ENCODE measurements at places on chromosomes 2 and 18.

DNA sequence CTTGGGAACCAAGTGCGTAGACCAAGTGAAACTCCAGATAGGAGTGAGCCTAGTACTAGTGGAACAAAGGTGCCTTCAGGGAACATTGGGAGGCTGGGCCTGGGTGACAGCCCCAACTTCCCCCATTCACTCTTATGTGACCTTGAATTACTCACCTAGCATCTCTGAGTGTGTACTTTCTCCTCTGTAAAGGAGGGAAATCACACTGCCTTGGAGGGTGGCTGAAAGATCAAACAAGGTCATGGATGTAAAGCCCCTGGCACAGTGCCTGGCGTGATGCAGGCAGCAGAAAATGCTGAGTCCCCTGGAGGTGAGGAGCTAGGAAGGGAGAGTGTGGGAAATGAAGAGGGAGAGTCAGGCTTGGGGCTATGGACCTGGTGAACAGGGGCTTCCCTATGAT, 45.9 kb downstream of the MARCO start:
- no peak overlapping the region for H3K27ac ChIP-seq
- DNase-seq: no peak
- H3K4me1 ChIP-seq: no peaks in the 10 kb centered on the region
- H3K4me3 ChIP-seq: no peak overlapping the region

DNA sequence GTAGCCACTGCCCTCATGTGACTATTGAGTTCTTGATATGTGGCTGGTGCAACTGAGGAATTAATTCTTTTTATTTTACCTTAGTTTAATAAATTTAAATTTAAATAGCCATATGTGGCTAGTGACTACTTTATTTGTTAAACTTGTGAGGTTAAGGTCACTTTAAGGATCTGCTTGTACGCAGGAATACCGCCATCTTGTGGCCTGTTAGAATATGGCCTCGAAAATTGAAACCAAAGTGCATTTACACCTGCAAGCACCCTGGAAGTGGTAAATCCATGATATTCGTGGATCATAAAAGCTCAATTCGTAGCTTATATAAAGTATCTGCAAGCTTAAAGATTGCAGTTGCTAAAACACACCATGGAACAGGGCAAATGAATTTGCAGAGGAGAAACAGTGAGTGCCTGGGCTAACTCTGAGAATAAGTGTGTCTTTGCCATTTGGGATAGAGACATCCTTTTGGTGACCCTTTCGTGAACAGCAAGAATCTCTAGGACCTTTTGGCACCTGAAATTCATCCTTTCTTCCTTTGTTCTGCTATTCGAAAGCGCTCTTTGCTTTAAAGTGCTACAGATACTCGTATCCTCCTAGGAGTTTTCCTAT, 59.9 kb upstream of the REG3A start:
- no peak overlapping the region for H3K27ac ChIP-seq
- H3K36me3 ChIP-seq: no peaks in the 10 kb centered on the region
- peak; percentile 46 for DNase-seq
- no peak overlapping the region for H3K4me3 ChIP-seq
- H3K27me3 ChIP-seq: no peaks in the 10 kb centered on the region

GRCh38 chr2:142767847-142768246, 109.6 kb upstream of the KYNU start:
- no peak overlapping the region for H3K4me3 ChIP-seq
- H3K36me3 ChIP-seq: no peaks in the 10 kb centered on the region
- DNase-seq: no peak
- no peaks in the 10 kb centered on the region for H3K4me1 ChIP-seq
- H3K27ac ChIP-seq: no peak overlapping the region

- H3K4me1 ChIP-seq: no peaks in the 10 kb centered on the region
- no peak for DNase-seq
- H3K36me3 ChIP-seq: no peaks in the 10 kb centered on the region
These were observed 869.4 kb upstream of the VRK2 start for GRCh38 chr2:57177176-57177575.

DNA sequence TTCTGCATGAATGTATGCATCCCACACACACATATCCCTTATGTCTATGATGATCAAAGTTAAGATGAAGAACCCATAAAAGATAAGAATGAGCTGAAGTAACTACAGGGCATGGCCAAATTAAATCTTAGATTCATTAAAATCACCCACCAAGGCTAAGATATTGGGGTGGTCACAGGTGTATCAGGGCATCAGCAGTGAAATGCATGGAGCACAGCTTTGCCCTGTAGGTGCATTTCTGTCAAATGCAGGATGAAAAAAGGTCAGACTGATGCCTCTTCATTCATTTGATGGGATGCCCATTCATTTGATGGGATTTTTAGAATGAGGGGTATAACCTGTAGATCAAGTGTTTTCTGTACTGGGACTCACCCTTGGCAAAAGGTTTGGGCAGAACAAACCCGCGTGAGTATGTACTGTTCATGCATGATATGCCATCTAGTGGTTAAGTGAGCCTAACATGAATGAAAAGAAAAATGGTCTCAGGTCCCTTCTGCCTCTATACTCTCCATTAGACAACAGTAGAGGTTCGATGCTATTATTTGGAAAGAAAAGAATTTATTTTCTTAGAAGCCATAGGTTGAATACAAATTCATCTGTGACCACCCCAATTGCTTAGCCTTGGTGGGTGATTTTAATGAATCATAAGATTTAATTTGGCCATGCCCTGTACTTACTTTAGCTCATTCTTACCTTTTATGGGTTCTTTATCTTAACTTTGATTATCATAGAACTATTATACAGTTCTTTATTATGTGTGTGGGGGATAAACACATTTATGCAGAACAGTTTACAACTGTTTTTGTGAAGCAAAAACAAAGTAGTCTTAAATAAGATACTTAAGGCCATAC, 43.2 kb upstream of the NOSTRIN start:
- H3K36me3 ChIP-seq: peaks cover 10% of the 10 kb centered on the region
- H3K4me1 ChIP-seq: peaks cover 38% of the 10 kb centered on the region
- no peak overlapping the region for H3K27ac ChIP-seq

DNA sequence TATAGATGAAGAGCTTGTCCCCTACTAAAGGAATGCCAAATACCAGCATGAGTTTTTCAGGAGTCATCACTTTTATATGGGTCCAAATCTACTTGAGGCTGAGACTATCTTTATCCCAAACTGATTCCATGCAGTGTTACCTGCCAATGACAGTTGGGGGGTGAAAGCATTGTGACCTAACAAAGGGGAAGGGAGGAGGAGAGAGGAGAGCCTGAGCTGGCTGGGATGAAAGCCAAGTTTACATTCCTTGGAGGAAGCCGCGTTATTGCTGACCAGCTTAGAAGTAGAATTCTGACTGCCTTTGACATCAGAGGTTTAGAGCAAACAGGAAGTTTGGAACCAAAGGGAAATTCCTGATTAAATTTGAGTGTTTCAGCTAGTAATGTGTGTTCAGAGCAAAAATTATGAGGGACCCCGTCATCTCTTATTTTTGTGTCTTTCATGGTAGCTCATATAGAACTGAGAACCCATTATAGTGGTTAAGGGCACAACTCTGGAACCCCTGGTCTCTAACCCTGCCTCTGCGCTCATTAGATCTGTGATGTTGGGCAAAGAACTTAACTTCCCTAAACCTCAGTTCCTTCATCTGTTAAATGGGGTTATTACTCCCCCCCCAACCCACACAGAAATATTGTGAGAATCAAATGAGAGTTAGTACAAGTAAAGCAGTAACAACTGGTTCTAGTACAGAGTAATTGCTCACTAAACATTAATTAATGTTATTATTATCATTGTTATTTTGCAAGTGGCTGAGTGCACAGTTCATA, 199.3 kb upstream of the EPAS1 start:
- H3K4me1 ChIP-seq: peaks cover 6% of the 10 kb centered on the region
- H3K4me3 ChIP-seq: no peak overlapping the region
- DNase-seq: no peak

DNA sequence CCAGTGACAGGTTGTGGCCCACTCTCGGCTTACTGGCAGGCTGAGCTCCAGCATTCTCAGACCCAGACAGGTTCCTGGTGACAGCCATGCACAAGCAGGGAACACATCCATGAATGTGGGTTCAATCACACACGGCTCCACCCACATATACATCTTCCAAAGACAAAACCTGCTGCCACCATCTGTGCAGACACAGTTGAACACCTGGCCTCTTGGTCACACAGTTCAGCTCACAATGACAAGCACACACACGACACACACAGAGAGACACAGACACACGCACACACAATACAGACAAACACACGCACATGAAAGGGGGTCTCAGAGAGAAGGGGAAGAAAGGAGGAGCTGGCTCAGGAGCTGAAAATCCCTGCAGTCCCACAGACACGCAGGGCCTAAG, 32.1 kb upstream of the PTMA start:
- H3K4me3 ChIP-seq: no peak overlapping the region
- DNase-seq: no peak
- H3K36me3 ChIP-seq: no peaks in the 10 kb centered on the region
- H3K27ac ChIP-seq: no peak overlapping the region
- peaks cover 10% of the 10 kb centered on the region for H3K4me1 ChIP-seq

DNA sequence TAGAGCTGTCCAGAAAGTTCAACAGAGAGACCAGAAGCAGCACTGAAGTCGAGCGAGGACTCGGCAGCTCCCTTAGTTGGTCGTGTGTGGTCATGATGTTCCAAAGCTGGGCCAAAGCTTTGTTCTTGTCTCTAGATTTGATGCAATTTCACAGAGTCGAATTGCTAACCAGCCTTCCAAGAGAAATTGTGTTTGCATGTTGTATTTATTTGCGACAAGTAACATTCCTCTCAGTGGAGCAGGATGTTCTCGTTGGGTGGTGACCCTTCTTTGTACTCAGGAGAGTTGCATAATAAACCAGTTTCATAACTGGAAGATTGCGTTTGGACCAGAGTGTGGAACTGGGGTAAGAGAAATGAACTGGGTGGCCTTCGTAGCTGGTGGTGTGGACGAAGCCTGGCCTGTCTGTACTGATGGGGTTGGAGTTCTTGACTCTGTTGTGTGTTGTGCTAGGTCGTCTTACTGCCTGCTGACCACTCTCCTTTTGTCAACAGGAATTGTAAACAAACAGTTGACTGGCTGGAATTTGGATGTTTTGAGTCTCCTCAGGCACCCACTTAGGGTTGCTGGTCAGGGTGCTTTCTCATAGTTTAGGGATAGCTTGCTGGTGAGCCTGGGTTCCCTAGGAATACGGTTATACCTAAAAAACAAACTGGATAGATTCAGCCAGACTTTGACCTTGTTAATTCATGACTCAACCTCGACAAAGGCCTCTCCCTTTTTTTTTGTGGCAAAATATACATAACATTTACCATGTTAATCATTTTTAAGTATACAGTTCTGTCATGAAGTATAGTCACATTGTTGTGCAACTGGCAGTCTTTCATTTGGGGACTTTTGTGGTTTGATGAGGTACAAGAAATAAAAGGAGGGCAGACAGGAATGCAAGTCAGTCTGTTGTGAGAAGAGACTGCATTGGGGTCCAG, 28.9 kb upstream of the TOGARAM2 start:
- peaks cover 16% of the 10 kb centered on the region for H3K36me3 ChIP-seq
- peaks cover 3% of the 10 kb centered on the region for H3K4me1 ChIP-seq
- no peaks in the 10 kb centered on the region for H3K27me3 ChIP-seq

GRCh38 chr18:37180086-37180485, 351.2 kb downstream of the KIAA1328 start:
- H3K27me3 ChIP-seq: no peaks in the 10 kb centered on the region
- no peak overlapping the region for H3K4me3 ChIP-seq
- DNase-seq: no peak
- peaks cover 7% of the 10 kb centered on the region for H3K36me3 ChIP-seq

DNA sequence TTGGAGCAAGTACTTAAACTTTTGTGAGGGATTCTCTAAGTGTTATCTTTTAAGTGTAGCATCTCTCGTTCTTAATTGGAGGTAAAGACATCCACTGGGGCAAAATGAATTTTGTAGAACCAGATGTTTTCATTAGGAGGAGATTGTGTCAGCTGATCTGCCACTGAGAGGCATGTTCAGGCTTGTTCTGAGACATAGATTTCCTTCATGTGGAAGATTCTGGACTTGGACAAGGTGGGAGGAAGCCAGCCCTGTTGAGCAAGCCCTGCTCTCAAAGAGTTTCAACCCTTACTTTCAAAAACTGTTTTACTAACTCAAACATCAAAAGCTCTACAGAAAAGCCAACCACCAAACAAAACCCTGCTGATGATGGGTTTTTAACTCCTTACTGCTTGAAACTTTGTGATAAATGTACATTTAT, 6.5 kb downstream of the MAP4K4 start:
- peaks cover 35% of the 10 kb centered on the region for H3K36me3 ChIP-seq
- peak; percentile 54 for DNase-seq
- peak overlapping the region; percentile 90 for H3K27ac ChIP-seq
- H3K4me1 ChIP-seq: peaks cover 74% of the 10 kb centered on the region
- H3K27me3 ChIP-seq: no peaks in the 10 kb centered on the region

DNA sequence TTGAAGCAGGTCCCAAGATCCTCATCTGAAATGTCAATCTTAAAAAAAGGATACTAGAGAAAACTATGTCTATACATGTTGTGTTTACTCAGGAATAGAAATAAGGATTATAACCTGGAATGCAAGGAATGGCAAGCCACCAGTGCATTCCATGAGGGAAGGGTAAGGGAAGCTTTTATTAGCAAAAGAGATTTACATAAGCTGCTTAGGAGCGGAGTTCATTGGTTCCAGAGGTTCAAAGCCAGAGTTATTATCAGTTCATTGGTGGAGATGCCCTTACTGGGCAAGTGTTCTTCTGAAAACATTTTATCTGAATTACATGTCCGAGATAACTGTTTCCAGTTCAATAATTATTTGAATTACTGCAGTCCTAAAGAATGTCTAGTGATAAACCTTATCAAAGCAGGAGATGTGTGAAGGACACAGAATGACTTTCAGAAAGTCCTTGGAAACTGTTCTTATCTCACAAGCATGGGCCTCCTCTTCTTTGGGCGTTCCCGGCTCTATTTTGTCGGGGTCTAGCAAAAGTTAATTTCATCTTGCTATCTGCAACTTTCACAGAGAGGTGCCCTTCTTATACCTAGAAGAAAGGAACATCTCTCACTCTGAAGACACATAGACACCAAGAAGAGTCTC, 23.5 kb downstream of the COMMD1 start:
- H3K27me3 ChIP-seq: no peaks in the 10 kb centered on the region
- H3K4me1 ChIP-seq: no peaks in the 10 kb centered on the region
- H3K27ac ChIP-seq: no peak overlapping the region
- H3K36me3 ChIP-seq: peaks cover 4% of the 10 kb centered on the region
- DNase-seq: no peak

DNA sequence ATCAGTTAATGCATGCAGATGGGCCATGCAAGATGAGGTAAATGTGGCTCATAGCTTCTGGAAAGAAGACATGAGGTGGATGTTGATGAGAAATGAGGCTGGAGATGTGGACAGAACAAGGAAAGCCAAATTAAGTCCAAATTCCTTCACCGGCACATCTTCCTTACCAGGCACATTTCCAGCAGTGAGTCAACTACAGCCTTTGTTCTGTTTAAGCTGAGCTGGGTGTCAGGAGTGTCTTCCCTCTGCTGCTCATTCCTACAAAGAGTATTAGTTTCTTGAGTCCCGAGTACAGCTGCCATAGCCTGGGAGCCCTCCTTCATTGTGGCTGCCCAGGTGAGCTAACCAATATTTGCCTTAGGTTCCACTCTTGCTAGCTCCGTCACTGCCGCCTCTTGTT, 945.0 kb downstream of the SLC4A3 start:
- no peak overlapping the region for H3K27ac ChIP-seq
- no peak overlapping the region for H3K4me3 ChIP-seq
- H3K27me3 ChIP-seq: no peaks in the 10 kb centered on the region
- no peak for DNase-seq
- no peaks in the 10 kb centered on the region for H3K4me1 ChIP-seq
- no peaks in the 10 kb centered on the region for H3K36me3 ChIP-seq

Measured in activated CD4-positive, alpha-beta T cell treated with anti-CD3 and anti-CD28 coated beads for 36 hours (primary cell).